ENCODE measurements at places on chromosomes 3 and 15.

- no peak for DNase-seq
Measured at GRCh38 chr15:83292317-83292716, 7.9 kb upstream of the BNC1 start.

DNA sequence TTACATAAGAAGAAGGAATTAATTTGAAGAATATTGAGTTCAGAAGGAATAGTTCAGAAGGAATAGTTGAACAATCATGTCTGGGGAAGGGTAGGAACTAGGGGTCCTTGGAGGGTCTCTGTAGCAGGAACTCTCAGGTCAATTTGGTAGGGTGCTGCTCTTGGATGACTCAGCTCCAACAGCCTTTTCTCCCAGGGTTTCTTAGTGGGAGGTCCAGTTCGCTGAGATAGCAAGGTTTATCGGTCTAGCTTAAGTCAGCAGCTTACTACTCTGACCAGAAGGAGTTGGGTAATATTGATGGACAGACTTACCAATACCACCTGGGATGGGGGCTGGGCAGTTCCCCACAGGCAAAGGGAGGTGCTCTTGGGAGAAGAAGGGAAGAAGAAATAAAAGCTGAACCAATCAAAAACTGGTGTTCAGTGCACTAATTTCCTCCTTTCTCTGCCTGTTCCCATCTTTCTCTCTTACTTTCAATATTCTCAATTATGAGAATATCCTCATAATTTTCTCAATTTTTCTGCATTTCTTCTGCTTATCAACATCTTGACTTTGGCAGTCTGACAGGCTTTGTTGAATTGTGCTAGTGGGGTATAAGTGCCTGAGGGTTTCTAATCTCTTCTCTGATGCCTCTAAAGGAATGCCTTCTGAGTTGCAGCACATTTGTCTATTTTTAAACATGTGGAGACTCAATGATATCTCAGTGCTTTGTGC lies 14.4 kb upstream of the MITF start:
- no peak for DNase-seq

DNA sequence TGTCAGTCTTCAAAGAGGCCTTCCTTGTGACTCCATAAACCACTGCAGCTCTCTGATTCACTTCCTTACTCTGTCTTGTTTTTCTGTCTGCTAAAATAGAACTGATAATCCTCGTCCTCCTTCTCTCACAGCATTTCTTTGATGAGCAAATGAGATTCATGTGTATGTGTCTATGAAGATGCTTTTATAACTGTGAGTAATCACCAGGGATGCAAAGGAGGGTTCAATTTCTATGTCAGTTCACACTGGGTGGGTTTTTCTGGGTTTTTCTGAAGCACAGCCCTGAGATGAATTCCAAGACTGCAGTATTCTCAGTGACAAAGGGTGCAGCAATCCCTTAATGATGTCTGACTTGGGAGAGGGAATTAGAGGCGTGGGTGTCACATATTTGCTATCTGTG lies 746.6 kb upstream of the CFAP20DC start:
- no peak for DNase-seq

DNA sequence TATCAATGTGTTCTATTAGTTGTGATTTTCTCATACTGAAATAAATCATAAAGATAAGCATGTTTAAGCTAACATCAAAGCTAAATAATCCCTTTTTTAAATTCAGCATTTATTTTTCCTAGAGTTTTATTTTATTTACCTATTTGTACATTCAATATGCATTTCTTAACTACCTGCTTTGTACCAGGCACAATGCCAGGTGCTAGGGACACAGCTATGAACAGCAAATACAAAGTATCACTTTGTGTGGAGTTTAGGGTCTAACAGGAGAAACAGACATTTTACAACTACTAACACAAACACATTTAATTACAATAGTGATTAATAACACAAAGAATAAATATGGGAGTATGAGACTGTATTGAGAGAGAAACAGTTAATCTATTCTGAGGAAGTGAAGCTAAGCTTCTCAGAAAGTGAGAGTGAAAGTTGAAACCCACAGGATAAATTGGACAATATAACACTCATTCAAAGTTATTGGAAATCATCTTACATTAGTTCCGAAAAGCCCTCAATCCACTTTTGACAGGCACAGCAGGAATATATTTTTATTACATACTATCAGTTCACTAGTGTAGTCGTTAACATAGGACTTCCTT lies 159.6 kb downstream of the GBE1 start:
- no peak for DNase-seq

DNA sequence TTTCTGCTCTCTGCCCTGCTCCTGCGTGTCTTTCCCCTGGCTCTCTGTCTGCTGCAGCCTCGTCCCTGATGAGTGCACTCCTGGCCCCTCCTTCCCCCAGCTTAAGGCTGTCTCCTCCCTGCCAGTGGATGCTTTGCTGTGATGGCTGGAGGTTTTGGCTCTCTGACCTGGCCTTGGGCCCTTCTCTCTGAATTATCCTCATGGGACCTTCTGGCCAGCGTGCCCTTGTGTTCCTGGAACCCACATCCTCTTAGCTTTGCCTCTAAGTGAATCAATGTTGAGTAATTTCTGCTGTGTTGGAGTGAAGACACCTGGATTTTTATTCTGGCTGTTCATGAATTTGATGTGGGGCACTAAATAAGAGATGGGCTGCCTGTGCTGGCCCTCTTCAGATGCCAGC lies 9.8 kb upstream of the TNFAIP8L3 start:
- no peak for DNase-seq

DNA sequence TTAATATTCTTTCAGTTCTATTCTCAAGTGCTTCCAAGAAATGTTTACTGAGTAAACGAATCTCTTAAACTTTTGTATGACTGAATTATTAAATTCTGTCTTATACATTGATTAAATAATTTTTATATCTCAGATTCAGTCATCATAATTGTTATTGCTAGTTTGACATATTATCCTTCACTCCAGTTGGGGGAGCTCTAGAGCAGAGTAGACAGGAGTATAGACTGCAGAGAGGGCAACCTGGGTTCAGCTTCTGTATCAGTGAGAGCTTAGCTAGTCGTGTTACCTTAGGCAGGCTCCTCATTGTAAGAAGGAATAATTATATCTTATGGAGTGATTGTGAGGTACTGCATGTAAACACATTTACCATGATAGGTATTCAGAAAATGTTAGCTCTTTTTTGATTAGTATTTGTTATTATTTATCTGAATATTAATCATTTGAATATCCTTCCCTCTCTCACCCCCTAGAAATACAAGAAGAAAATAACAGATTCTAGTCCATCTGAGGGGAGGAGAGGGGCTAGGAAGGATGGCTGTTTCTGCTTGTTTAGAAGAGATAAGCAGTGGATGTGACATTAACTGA lies 31.0 kb upstream of the ZCWPW2 start:
- peak; percentile 24 for DNase-seq

DNA sequence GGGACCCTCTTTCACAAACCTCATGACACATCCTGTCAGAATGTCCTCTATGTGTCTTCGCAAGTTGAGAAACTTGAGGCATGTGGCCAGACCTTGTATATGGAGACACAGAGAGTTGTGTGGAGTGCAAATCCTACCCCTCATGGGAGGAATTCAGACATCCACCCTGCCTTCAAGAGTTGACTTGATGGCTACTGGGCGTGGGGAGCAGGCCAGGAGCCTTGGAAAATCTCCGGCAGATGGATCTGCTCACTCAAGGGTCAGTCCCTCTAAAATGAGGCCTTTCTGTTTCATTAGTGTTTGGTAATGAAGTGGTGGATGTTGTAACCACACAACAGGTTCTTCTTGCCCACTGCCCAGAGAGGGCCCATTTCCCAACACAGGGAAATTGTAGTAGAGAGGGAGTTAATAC lies 79.0 kb downstream of the ASB7 start:
- DNase-seq = no peak

DNA sequence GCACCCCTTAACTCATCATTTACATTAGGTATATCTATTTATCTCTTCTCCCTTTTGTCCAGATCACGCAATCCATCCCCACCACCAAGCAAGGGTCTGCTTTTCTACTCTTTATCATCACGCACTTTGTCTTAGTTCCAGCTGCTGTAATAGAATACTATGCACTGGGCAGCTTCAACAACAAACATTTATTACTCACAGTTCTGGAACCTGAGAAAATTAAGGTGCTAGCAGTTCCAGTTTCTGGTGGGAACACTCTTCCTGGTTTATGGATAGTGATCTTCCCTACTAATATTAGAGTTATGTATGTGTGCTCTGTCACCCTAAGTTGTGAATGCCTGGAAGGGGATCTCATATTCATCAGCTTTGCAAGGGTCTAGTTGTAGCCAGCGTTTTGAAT lies 687.0 kb downstream of the NTRK3 start:
- no peak for DNase-seq

- DNase-seq = no peak
Measured at GRCh38 chr3:128330214-128330842, 136.4 kb downstream of the DNAJB8 start.

DNA sequence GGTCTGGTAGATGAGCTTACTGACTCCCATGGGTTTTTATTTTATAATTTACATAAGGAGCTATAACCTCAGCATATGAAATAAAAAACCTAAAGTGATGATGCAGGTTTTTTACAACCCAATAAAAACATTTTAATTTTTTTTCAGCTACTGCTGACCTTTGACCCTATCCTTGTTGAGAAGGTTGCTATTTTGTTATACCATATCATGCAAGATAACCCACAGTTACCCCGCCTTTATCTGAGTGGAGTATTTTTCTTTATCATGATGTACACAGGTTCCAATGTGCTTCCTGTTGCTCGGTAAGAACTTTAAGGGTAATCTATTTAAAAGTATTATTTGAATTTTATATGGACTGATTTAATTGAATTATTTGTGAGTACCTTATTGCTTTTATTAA lies 70.8 kb downstream of the DNAJC13 start:
- no peak for DNase-seq

GRCh38 chr3:71468311-71469137 lies 115.0 kb downstream of the FOXP1 start:
- no peak for DNase-seq

GRCh38 chr15:60928210-60928609 lies 300.9 kb downstream of the RORA start:
- no peak for DNase-seq

GRCh38 chr3:19293295-19293694 lies 145.0 kb downstream of the KCNH8 start:
- DNase-seq = no peak

DNA sequence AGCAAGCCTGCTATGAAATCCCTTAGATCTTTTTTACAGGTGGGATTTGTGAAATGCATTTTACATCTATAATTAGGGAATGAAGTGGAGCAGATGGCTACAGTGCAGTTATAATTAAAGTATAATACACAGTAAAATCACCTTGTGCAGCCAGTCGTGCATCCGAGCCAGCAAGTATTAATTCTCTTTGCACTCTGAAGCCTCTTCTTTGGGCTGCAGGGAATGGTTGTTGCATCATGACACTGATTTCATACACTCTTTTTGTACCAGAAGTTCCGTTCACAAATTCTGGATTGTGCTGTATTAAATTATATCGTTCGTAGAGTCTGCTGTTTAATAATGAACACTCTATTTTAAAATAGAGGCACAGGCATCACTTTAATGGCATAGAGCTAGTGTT lies 28.7 kb upstream of the TP63 start:
- DNase-seq = no peak

- DNase-seq = peak; percentile 14
Measured at GRCh38 chr3:171700653-171701052, 109.6 kb downstream of the PLD1 start.

- no peak for DNase-seq
Measured at GRCh38 chr3:188217011-188217463, 63.1 kb downstream of the LPP start.

- DNase-seq = no peak
Measured at GRCh38 chr15:71153823-71154524, 38.7 kb downstream of the THSD4 start.

GRCh38 chr3:54773271-54773670 lies 154.6 kb downstream of the LRTM1 start:
- no peak for DNase-seq

DNA sequence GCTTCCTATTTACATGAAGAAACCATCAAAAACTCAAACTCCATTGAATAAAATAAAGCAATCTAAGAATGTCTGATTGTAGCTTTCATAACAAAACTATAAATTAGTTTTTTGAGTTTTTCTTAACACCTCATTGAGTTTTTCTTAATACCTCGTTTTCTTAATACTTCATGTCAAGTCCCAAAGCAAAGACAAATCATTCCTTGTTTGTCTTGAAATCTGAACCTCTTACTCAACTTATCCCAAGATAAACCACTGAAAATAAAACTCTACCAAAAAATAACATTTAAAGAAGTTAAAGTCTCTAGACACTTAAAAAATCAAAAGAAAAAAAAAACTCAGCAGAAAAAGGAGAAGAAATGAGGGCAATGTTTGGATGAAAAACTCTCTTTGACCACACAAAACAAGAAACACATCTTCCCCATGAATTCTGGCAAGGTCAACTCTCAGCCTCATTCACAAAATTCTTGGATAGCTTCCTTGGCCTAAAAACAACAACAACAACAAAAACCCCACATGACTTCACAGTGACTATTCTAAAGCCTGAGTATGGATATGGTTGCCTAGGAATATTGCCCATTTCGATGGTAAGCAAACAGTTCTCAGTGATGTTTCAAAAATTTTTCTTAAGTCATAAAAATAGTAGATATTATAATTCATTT lies 38.2 kb downstream of the TMCC1 start:
- DNase-seq = no peak

DNA sequence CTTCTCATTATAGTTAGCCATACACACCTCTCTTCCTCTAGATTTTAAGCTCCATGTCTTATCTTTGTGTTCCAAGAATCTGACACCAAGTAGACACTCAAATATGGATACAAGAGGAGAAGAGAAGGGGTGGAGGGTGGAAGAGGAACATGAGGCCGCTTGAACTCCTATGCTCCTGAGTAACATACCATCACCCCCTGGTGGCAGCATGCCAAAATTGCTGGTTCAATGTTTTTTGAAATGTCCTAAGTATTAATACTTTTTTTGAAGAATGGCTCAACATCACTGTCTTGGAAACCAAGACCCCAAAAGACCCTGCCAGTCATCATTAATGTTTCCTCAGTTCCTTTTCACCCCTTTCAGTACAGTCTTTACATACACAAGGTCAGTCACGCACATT lies 71.8 kb upstream of the HACD2 start:
- DNase-seq = no peak

DNA sequence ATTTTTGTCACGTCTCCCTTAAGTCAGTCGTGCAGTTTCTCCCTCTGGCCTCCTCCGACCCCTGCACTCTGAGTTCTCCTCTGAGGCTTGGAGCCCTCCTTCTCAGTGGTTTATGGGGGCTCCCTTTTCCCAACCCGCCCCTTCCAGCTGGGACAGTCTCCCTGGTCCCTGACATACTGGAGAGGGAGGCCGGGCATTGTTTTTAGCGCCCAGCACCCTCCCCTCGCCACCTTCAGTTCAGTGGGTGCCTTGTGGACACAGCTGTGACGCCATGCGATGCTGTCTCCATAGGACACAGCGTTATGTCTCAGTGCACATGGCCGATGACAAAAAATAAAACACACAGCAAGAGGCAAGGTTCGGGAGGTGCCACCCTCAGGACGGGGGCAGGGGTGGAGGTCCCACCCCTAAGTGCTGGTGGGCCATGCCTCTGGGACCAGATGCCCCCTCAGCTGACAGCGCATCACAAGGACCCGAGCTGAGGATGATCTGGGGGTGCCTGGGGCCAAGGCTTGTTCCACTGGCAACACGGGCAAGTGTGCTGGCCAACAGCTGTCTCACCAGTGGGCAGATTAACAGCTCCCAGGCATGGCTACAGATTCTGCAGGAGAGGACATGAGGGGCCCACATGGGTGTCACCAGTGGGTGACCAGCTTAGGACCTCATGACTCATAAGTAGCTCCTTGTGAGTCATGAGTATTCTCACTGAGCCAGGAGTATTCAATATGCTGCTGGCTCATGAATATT lies 81.6 kb downstream of the PLXNA1 start:
- no peak for DNase-seq

- DNase-seq = no peak
Measured at GRCh38 chr15:83057002-83057401, 10.1 kb downstream of the BTBD1 start.

Measured in GM13977 (cell line).